T-helper 2 cell treated with Interferon-gamma antibody and Interleukin-4, amounts not matched to agents 5 μg/mL and 100 μg/mL, for 36 hours (primary cell): ENCODE measurements at places on chromosomes 11 and 22.

GRCh38 chr11:8239536-8240228, 24.0 kb downstream of the LMO1 start:
- DNase-seq: no peak

GRCh38 chr11:75767228-75767572, 1.4 kb upstream of the DGAT2 start:
- no peak for DNase-seq

DNA sequence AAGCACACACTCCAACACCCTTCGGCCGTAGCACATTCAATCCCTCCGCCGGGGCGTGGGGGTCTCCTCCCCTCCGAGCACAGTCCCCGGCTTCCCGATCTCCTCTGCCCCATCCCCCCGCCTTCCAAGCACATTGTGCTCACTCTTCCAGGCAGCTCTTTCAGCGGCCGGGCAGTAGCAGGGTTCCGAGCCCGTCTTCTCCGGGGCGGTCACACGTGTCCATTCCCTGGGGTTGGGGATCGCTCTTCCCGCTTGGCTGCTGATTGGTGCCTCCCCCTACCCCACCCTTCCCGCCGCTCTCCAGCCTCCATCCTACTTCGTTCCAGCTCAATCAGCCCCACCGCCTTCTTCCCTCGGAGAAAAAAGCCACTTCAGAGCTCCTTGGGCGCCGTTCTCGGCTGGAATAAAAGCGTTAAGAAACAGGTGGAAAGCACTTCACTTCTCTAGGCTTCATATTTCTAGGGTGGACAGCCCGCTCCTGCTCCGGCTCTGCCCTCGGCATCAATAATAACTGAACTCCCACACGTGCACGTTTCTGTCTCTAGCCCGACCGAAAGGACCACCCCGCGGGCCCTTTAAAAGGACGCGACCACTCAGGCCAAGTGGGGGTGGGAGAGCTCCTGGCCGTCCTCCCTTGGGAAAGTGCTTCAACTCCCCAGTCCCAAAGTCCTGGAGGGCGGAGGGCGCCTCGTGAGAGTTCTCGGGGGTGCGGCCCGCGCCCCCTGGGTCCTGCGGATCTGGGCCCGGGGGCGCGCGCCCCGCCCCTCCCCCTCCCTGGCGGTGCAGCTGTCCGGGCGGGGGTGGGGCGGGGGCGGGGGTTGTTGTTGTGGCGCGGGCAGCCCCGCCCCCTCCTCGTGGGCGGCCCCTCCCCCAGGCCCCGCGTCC, 464 bp upstream of the CECR2 start:
- DNase-seq: no peak

- DNase-seq: peak; percentile 43
Observed at GRCh38 chr22:36541831-36542411, 13.0 kb upstream of the EIF3D start.

DNA sequence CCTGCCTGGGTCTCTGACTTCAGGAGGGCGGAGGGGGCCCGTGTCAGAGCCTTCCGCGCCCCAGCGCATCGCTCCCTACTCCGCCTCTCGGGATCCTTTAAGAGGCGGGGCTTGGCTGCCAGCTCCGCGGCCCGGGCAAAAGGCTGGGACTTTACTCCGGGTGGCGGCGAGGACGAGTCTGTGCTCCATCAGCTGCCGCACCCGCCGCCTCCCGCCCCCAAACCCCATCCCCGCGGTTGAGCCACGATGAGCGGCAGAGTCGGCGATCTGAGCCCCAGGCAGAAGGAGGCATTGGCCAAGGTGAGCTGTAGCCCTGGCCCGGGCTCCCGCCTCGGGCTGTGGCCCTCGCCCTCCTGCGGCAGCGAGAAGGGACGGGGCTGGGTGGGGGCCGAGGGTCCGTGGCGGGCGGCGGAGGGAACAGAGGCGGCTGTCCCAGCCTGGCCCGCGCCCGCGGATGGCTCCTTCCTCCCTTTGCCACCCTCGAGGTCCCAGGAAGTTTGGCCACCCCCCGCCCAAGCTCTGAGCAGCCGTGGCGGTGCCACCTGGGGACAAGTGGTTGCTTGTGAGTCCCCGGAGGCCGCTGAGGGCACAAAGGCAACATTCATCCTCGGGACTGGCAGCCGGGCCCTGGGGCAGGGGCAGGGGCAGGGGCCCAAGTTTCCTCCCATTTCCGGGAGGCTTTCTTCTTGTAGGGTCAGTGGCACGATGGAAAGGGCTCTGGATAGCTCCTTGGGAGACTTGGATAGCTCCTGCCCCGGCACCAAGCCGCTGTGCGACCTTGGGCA, at the start of gene SEC14L2:
TSS of gene SEC14L2 (plus strand) at position 148 of the 785 bp plus-strand sequence. CDS start at position 247, 99 bp downstream.
- DNase-seq: peak; percentile 64

DNA sequence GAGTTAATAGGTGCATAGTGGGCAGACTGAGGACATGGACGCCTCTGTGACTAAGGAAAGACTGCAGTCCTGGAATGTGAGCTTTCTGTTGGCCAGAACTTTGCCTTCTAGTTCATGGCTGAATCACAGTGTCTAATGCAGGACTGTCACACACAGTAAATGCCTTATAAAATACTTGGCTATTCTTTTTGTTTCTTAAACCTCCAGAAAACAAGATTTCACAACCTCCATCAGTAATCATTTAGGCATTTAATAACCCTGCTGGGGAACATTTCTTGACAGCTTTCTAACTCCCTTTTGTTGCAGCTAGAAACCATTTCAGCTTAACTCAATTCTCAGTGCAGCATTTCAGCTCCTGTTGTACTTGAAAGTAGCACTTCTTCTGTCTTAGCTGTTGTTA, 335.8 kb upstream of the DDI1 start:
- no peak for DNase-seq

DNA sequence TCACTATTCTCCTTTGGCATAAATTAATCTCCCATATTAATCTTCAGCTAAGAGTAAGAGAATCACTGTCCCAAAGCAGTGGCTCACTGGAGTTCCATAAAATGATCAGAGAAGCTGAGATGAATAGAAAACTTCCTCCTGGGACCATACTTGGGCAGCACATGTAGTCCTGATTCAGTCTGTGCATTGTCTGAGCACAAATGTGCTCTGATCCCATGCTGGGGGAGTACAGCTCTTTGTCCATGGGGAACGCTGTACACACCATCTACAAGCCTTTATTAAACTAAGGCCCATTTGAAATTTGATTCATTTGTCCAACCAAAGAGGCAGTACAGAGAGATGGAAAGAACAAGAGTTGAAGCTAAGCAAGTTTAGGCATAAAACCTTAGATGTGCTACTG, 147.4 kb upstream of the PGR start:
- no peak for DNase-seq

DNA sequence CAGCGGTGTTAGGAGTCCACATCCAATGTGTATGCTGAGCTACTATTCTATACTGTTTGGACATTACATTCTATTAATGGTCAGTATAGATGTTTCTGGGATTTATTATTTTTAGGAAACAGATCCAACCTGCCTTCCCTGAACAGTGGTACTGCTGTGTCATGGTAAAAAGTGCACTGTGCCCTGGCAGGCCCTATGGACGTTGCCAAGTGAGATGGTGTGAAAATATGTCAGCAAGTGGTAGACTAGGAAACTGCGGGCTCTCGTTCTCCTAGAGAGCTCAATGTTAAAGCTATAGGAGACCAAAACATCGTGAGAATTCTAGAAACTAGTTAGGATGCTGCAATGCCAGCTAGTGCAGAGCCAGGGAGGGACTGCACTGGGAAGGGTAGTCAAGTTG, 26.0 kb upstream of the CYP2D6 start:
- no peak for DNase-seq

DNA sequence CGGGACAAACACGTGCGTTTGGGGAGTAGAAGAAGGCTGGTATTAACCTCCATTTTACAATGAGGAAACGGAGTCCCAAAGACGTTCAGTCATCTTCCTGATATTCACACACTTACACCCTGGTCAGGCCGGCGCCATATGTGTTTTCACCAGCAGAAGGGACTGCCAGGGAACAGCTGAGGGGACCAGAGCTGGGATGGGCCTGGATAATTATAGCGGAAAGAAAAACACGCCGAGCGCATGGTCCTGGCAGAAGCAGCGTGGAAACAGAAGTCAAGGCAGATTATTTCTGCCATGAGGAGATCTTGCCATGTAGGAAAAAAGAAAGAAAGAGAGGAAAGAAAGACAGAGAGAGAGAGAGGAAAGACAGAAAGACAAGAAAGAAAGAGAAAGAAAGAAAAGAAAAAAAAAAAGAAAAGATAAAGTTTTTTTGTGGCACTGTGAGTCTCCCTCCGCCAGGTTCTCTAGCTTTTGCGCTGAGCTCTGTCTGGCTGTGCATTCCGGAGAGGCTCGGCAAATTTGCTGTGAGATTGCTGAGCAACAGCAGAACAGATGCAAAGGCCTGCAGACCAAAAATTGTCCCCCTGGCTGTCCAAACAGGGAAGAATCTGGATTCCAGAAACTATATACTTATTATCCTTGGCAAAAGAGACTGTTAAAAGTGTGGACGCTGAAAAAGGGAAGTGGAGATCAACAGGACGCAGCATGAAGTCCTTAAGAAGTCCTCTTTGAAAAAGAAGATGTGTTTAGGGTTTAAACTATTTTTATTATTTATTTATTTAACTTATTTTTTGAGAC, 1.3 kb upstream of the UCP2 start:
- no peak for DNase-seq

- no peak for DNase-seq
Observed at GRCh38 chr22:37659897-37660708, 1.6 kb downstream of the PDXP start.

GRCh38 chr22:27238935-27239510, 562.5 kb downstream of the MN1 start:
- no peak for DNase-seq
